ENCODE measurements at places on chromosomes 3 and 15.

DNA sequence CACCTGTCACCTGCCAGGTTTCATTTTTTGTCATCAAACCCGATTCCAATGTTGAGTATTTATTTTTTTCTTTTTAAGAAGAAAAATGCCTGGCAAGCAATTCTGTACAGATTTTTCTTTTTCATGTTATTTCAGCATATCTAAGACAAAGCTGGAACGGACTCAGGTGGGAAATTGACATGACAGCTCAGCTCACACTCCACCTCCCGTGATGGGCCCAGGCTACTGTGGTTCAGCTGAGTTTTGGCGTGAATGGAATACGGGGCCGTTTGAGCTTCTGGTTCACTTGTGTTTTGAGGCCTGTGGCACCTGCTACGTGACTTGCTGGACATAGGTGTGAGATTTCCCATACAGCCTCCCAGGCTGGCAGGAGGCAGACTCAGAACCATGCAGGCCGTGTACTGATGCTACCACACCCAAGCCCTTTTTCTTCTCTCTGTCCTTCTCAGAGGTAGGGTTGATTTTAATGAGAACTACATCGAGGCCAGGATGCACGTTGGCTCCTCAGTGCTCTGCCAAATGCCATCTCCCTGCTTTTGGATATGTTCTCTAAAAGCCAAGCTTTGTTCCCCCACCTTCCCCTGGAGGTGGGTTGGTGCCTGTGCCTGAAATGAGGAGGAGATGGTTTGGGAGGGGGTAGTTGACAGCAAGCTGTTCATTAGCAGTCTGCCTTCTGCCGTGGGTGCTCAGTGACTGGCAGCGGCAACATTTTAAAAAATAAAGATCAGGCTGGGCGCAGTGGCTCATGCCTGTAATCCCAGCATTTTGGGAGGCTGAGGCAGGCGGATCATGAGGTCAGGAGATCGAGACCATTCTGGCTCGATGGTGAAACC lies 48.7 kb downstream of the TRAK1 start:
- no peak for DNase-seq

DNA sequence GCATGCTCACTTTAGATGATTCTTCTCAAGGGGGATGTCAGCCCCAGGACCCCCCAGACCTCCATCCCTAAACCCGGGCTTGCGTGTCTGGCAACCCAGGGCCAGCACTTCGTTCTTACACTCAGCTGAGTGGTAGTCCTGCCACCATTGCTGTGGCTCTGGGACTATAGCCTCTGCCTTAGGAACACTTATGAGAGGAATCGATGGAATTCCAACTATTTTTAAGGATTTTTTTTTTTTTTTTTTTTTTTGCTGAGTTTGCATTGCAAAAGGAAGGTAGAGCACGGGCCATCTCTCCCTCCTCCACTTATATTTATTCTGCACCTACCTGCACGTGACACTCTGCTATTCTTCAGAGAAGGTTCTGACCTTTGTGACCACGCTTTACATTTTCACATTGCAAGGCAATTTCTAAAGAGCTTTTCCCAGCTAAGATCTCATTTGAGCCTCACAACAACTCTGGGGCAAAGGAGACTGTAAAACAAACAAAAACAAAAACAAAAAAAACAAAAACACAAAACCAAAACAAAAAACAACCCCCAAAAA lies 113.9 kb downstream of the LPP start:
- DNase-seq = no peak

- no peak for DNase-seq
These were observed 12.0 kb downstream of the TBC1D5 start for GRCh38 chr3:17730318-17730967.

DNA sequence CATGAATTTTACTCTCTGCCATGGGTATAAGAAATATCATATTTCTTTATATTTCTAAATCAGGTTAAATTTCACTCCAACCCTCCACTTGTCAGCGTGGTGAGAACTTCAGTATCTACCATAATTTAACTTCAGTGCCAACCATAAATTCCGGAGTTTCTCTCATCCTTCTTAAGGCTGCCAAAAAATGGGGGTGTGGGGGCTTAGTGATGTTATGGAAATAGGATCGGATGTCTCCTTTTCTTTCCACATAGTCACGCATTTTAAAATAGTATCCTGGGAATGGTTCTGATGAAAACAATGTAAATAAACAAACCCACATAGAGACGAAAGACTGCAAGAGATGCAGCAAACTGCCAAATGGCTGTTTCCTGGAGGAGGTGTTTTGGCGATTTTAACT lies 12.9 kb upstream of the FAM3D start:
- no peak for DNase-seq

GRCh38 chr3:61704807-61705206 lies 143.4 kb downstream of the PTPRG start:
- no peak for DNase-seq

DNA sequence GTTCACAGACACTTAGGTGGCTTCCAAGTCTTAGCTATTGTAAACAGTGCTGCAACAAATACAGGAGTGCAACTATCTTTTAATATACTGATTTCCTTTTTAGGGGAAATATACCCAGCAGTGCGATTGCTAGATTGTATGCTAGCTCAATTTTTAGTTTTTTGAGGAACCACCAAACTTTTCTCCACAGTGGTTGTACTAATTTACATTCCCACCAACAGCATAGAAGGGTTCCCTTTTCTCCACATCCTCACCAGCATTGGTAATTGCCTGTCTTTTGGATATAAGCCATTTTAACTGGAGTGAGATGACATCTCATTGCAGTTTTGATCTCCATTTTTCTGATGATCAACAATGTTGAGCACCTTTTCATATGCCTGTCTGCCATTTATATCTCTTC lies 58.9 kb downstream of the ZNF148 start:
- no peak for DNase-seq

All from NCI-H2171 (cell line).